Lower lobe of right lung (tissue), 2 donors: ENCODE measurements at places on chromosomes 12 and 14.

DNA sequence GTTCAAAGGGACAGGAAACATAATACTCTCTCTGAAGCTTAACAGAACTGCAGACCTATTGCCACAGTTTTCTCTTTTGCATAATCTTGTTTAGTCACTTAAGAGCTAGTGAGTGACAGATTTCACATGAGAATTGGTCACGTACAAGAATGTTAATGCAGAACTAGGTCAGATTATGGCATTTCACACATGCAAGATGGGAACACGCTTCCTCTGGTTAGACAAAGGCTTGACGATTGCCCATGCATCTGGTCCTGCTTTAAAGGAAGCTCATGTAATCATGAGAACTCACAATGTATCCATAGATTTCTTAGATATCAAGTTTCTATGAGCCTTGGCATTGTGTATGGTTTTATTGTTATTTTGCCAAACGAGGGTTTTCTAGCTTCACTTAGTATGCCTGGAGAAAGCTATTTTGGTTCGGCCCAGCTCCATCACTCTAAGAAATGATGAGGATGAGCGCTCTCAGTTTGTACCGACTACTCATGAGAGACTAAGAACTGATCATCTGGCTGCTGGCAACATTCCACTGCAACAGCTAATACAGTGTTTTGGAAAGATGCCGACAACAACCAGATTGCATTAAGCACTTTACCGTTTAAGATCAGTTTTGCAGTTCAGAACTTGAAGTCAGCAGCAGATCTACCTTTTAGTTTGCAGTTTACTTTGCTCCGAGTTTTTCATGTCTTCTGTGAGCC is 380.0 kb downstream of the DIO2 start:
- no peak for DNase-seq

- no peak for DNase-seq
Measured at GRCh38 chr12:50517421-50518048, 12.8 kb downstream of the DIP2B start.

DNA sequence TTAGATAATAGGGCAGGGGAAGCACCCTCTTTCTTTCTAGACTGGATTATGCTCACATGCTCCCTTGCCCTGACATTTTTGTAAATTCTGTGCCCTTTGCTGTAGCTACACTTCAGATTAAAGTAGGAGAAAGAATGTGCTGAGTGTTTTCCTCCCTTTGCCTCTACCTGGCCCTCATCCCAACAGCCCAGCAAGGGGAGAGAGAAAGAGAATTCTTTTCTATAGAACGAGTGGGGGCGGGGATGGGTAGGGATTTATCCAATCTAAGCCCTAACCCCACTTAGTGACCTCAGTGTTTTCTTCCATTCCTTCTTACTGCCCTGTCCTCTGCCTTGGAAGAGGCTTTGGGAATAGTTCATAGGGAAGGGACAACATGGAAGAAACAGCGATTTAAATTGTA is 13.5 kb downstream of the GPR84 start:
- DNase-seq, result no peak

GRCh38 chr12:102484428-102484958 is 4.1 kb upstream of the IGF1 start:
- peak; percentile 50 for DNase-seq

GRCh38 chr14:95185767-95186392 is 28.6 kb upstream of the DICER1 start:
- DNase-seq, result no peak

DNA sequence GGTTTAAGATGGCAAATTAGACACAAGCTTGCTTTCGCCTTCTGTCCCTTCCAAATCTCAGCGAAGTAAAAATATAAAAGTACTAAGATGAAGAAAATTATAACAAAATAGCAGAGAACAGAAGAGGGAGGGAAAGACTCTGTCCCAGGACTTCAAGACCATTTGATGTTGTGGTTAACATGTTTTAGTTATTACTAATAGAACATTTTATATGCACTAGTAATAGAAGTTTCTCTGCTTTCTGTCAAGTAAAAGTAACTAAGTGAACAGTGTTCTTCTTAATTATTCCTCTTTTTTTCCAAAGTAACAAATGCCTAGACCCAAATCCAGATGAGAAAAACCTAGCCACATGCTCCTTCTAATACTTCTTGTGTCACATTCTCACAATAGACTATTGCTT is 85.1 kb upstream of the DAAM1 start:
- no peak for DNase-seq

DNA sequence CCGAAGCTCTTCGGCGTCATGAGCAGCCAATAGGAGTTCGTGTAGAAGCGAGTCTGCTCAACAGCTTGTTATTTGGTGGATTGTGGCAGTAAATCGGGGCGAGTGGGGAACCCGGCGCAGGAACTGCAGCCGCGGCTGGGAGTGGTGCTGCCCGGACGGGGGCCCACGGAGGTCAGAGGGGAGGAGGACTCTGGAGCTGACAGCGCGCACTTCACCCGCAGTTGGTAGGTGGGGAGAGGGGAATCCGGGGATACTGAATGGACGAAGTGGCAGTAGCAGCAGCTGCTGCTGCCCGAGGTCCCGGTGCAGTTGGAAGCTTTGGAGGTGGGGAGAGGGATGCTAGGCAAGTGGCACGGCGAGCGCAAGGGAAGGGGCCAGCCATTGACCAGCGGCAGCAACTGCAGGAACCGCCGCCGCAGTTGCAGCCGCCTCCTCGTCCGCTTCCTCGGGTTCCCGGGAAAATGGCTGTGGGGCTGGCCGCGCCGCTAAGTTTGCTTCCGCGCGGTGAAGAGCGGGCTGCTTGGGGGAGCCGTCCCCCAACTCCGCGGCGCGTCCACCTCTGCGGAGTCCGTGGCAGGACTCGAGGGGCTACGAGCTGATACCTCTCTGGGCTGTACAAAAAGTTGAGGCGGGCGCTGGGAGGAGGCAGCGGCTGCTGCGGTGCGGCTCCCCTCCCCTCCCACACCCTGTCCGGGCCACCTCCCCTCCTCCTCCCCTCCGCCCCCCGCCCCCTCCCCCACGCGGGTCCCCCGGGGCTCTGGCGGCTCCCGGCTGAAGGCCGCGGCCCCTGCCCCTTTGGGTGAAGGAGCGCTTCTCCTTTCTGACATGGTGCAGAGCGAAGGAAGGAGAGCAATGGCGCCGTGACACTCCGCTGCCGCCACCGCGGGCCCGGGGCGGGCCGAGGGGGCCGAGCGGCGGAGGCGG is at the start of gene ARID4A:
ARID4A (plus strand) TSS at position 79 of the 924 bp plus-strand sequence. CDS start 1,300 bp downstream, outside the sequence.
- DNase-seq, result peak; percentile 91

- DNase-seq, result peak; percentile 73
Measured at GRCh38 chr14:22471545-22472121, 117.4 kb downstream of the DAD1 start.

- no peak for DNase-seq
Measured at GRCh38 chr12:6340032-6340638, 1.7 kb downstream of the TNFRSF1A start.
